ENCODE measurements at places on chromosomes 16 and 17. TPM values are rescaled to one million over a fixed set of nuclear protein-coding genes. Genes with fewer than 3 reads are reported as not detected.

DNA sequence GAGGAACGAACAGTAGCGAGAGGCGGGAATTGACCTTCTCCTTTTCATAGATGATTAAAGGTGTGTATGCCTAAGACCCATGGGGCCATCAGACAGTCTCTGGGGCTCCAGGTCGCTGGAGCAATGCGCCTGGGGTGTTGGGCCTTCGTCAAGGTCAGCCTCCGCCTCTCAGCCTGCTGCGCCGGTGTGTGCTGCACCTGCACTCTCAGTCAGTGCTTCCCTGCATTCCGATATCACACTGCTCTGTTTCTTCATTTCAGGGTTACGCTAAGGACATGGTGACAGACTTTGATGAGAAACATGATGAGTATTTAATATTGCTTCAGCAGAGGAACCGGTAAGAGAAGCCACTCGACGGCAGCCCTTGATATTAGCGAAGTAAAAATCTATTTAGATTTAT, 68.2 kb downstream of the KATNIP start:
- peaks cover 4% of the 10 kb centered on the region for H3K36me3 ChIP-seq
- no peaks in the 10 kb centered on the region for H3K4me1 ChIP-seq
- no peak overlapping the region for H3K27ac ChIP-seq
- DNase-seq = no peak

- H3K27ac ChIP-seq = no peak overlapping the region
- H3K4me1 ChIP-seq = no peaks in the 10 kb centered on the region
- no peak for DNase-seq
Measured at GRCh38 chr16:12398029-12398682, 405.5 kb downstream of the CPPED1 start.

GRCh38 chr17:36929851-36930582, 7.3 kb upstream of the LHX1 start:
- H3K36me3 ChIP-seq = peaks cover 6% of the 10 kb centered on the region
- H3K27me3 ChIP-seq = peaks cover 80% of the 10 kb centered on the region
- no peak overlapping the region for H3K27ac ChIP-seq
- no peak for DNase-seq
- peaks cover 34% of the 10 kb centered on the region for H3K4me1 ChIP-seq

DNA sequence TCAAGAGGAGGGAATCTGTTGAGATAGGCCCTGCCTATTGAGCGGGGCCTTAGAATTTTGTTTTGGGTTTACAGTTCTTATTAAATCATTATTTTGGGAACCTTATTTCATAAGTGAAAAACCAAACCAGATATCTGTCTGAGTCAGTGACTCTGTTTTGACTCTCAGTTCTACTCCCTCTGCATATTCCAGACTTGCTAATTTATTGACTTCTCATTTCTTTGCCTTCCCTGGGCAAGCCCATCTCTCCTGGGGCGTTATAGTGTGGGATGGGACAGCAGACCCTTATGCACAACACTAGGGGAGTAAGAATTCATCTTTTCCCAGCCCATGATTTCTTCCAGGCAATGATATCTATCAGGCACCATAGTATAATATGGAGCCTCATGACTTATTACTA, 45.7 kb downstream of the CPD start:
- H3K27ac ChIP-seq = no peak overlapping the region
- H3K4me3 ChIP-seq = no peak overlapping the region
- DNase-seq = no peak
- peaks cover 22% of the 10 kb centered on the region for H3K36me3 ChIP-seq

Gene TGFB1I1
- 0.20 TPM for total RNA-seq

Gene SPN
- total RNA-seq = 357 TPM

Gene C16orf86
- 4.8 TPM for total RNA-seq

Data from activated CD4-positive, alpha-beta T cell treated with anti-CD3 and anti-CD28 coated beads, Interleukin-2, amount 10 ng/mL, durations not matched to agents 7 days and 5 days (primary cell).